ENCODE measurements at places on chromosomes 1 and 21.

GRCh38 chr1:179953974-179954492 is 577 bp upstream of the CEP350 start:
- no peak for DNase-seq

- DNase-seq: no peak
Measured at GRCh38 chr1:84406346-84406861, 8.1 kb downstream of the DNASE2B start.

DNA sequence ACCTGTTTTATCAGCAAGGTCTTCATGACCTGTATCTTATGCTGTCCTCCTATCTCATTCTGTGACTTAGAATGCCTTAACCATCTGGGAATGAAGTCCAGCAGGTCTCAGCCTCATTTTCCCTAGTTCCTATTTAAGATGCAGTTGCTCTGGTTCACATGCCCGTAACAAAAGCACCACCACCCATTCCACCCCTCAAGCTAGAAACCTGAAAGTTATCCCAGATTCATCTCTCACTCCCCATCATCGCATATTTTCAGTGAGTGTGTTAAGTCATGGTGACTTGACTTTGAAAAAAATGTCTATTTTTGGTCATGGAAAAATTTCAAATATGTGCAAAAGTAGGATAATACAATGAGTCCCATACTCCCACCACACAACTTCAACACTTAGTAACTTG is 11.7 kb downstream of the HMGN2 start:
- DNase-seq: no peak

- no peak for DNase-seq
Measured at GRCh38 chr21:43809346-43809799, 20.0 kb downstream of the RRP1 start.

- DNase-seq: no peak
Measured at GRCh38 chr1:9782116-9782751, 41.5 kb downstream of the CLSTN1 start.

GRCh38 chr1:25996966-25997827 is 666 bp downstream of the PAFAH2 start:
- DNase-seq: no peak

DNA sequence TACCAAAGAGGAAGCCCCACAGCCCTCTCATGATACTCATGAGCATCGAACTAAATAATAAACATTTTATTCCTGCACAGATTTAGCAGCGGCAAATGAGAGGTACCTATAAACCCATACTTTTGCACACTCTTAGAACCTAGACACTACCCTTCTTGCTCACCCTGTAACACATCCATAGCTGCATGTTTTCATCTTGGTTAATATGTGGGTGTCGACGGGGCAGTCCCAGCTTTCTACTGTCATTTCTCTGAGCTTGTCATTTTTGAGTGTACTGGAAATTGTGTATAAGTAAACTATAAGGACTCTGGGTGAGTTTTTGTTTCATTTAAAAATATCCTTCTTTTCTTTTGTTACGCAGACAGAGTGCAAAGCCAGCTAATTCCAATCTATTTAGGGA is 25.5 kb downstream of the OVGP1 start:
- no peak for DNase-seq

DNA sequence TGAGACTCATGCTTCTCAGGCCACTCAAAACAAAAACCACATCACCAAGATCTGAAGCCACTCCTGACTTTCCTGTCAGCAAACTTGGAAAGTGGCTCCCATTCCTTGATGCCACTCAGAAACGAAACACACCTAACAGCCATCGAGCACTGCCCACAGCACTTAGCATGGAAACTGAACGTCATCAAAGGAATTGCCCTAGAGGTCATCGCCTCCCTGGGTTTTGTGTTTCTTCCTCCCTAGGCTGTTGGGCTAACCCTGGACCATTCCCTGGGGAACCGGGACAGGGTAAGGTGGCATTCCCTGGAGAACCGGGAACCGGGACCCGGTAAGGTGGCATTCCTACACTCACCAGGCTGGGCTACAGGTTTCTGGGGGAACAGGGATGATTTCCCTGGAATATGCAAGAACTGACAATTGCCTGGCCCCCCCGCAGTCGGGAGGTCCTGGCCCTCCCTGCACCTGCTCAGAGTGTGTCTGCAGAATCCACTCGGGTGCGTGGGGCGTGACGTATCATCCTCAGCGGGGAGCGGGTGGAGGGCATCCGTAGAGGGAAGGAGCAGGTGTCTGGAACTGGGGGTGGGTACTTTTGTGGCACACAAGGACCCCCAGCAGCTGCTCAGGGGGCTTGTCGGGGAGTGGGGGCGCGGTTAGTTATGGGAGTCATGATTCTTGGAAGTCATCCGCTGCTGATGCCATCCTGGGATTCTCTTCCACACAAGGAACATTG is 30.3 kb downstream of the SLC45A1 start:
- no peak for DNase-seq

DNA sequence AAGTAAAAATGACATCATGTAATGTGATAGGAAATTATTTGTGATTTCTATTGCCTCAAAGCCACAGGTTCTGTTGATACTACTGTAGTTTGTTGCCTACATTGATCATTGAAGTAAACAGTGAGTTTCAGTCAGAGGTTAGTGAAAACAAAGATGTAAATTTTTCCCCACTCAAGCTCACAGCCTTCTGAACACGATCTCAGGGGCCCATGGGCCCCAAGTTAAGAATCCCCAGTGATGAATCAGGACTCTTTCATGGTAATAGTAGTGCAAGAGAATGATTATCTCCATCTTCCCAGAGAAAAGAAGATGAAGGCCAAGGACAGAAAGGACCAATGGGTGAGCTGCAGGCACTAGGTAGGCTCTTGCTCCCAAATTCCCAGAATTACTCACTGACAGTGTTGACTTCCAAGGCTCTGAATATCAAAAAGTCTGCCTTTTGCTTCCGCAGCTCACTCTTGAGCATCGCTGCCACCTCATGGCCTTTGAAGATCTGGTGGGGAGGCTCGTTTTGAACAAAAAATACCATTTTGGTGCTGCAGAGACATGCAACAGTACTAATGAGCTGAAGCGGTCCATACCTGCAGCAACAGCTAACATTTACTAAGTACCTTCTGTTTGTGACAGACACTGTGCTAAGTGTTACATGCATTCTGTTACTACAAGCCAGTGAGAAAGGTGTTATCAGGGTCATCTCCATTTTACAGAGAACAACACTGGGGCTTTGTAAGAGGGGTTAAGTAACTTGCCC is 113.3 kb downstream of the KIAA0319L start:
- no peak for DNase-seq

DNA sequence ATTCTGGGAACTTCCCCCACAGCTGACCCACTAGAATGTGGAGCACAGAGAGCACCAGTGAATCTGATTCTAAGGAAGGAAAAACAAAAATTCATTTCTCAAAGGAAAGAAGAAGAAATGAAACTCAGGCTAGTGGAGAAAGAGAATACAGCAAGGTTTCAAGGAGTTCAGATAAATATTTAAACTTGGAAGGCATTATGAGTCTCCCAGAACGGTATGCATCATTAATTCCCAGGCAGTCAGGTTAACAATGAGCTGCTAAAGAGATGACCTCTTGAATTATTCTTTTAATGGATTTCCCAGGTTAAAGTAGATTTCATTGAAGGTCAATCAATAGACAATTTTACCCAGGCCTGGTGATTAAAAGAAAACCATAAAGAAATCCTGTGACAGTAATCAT is 103.6 kb upstream of the KAZN start:
- no peak for DNase-seq

DNA sequence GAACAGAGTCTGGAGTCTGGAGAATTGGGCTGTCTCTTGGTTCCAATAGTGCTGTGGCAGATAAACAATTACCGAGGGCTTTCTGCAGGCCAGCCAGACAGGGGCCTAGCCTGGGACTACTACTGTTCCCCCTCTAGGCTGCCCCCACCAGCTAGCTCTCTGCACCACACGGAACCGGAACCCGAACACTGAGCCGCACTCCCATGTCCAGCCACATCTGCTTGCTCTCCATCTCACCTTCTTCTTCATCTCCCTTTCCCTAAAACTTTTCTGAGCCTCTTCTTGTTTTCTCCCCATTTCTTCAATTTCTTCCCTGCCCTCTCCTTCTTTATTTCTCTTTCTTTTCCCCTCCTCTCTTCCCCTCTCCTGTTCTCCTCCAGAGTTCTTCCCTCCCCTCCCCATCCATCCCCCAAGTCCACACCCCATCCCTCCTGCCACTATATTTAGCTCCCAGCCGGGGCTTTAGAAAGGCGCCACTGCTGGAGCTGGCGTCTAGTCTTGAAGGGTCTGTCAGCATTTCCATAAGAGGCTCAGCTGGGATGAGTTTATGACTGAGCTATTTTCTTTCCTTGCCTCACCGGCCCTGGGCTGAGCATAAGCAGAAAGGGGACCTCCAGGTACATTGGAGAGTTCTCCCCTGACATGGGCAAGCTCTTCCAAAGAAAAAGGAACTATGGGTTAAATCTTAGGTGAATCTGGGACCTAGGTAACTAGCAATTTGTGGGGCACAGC is 25.7 kb upstream of the ATP2B4 start:
- DNase-seq: no peak

- DNase-seq: no peak
Measured at GRCh38 chr21:42313501-42313969, 1.7 kb downstream of the TFF3 start.

DNA sequence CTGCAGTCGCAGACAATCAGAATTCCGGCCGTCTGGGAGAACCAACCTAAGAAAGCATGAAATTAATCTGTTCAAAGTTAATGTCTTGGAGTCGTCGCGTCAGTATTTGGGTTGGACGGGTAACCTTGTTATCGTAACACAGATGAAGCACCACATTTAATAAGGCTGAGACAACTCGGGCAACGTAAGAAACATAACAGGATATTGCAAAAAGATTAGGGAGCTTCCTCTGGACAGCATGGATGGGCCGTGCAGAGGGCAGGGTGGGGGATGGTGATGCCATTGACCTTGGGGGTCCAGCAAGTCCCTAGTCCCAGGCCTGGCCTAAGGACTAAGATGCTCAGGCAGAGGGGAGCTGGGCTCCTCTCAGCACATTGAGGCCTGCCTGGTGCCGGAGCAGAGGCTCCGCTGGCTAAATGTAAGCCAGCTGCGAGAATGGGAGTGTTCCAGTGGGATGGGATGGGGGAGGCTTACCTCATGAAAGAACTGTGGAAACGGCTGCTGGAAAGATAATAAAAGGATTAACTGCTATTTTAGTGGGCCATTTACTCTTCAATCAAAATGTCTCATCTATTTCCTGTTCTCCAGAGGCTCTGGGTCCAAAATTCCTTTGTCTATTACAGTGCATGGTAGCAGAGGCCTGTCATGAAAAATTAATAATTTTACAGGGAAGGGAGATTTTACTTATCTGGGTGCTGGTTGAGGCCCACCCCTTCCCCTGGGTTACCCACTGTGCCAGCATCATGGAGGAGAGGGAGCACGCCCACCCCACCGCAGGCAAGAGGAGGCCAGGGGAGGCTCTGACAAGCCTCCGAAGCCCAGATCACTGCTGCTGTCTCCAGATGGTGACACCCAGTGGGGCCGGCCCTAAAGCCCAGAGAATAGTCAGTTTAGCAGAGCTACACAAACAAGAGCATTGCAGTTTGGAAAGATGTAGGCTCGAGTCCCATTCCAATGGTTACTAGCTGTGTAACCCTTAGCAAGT is 131.6 kb downstream of the DMRTB1 start:
- no peak for DNase-seq

- no peak for DNase-seq
Measured at GRCh38 chr1:230392536-230392909, 33.6 kb downstream of the PGBD5 start.

DNA sequence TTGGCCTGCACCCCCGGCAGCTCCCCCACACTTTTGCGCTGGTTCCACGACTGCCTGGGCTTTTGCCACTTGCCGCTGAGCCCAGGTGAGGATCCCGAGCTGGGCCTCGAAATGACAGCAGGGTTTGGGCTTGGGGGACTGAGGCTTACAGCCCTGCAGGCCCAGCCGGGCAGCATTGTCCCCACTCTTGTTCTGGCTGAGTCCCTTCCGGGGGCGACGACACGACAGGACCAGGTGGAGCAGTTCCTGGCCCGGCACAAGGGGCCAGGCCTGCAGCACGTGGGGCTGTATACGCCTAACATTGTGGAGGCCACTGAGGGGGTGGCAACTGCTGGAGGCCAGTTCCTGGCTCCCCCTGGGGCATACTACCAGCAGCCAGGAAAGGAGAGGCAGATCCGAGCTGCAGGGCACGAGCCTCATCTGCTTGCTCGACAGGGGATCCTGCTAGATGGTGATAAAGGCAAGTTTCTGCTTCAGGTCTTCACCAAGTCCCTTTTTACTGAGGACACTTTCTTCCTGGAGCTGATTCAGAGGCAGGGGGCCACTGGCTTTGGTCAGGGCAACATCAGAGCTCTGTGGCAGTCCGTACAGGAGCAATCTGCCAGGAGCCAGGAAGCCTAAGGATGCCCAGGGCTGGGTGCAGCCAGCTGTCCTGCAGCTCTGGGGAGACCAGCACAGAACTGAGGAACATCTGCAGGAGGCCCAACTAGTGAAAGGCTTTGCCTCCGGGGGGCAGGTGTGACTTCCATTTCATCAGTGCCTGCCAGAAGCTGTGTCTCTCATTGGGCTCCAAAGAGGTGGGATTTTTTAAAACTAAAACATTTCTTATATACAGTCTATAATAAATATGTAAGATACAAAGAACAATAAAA is 1.2 kb downstream of the HPDL start:
- no peak for DNase-seq

DNA sequence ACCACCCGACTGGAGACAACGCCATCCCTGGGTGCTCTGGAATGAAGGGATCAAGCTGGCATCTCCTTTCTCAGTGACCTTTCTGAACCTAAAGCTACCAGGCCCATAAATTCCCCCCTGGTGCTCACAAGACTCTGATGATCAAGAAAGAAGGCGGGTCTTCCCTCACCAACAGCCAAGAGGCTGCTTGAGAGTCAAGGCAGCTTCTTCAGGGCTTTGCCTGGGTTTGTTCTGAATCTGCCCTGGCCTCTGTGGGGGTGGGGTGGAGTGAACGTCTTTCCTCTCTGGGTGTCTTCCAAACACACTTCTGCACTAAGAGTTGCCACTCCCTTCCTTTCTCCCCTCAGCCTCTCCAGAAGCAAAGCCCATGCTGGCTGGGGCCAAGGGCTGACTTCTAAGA is 36.1 kb downstream of the CD247 start:
- DNase-seq: no peak

- no peak for DNase-seq
Measured at GRCh38 chr1:79790950-79791349, 784.4 kb upstream of the ADGRL4 start.

GRCh38 chr1:18944810-18945209 is 11.7 kb downstream of the IFFO2 start:
- DNase-seq: no peak

DNA sequence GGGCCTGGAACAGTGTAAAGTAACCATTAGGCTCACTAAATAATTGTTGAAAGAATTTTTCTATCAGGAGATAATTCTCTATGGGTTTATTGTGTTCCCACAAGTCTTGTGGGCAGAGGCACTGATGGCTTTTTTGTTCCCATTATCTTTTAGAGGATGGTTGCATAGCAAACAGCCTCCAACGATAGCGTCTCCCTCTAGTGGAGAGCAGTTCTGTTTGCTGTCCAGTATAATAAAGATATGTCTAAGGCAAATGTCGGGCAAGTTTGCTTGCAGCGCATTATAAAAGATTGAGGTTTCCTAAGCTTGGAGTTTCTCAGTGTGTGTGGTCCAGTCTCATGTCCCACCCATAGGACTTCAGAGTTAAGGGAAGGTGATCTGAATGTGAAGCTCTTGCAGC is 1.3 kb upstream of the SLC6A17 start:
- no peak for DNase-seq

Measured in stimulated activated CD8-positive, alpha-beta memory T cell treated with anti-CD3 and anti-CD28 coated beads, Interleukin-15, amount 100 ng/mL, for 4 hours (primary cell).